ENCODE measurements at places on chromosomes 4 and X.
A peak's percentile ranks its signal among the peaks of the same experiment; 100 is the strongest.

DNA sequence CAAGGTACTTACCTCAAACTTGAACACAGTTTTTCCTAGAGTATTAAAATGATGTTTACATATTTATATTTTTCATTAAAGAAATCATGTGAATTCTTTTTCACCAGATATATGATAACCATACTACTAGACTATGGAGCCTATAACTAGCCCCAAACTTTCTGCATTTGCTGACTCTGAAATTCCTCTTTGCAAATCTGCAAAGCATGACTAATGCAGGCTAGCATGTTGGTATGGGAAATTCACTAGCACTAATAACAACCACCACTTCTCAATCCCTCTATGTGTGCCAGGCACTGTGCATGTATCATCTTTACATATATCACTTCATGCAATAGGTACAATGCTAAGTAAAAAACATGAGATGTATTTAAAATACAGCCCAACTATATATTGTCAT lies 51.1 kb downstream of the SLC10A7 start:
- DNase-seq = no peak

- DNase-seq = peak; percentile 34
These were observed 16.9 kb downstream of the CD99 start for GRCh38 chrX:2708021-2708420.

- peak; percentile 90 for DNase-seq
These were observed 671 bp upstream of the EIF4E start for GRCh38 chr4:98929341-98930267.

- no peak for DNase-seq
These were observed 54.6 kb downstream of the AMOT start for GRCh38 chrX:112786076-112786475.

DNA sequence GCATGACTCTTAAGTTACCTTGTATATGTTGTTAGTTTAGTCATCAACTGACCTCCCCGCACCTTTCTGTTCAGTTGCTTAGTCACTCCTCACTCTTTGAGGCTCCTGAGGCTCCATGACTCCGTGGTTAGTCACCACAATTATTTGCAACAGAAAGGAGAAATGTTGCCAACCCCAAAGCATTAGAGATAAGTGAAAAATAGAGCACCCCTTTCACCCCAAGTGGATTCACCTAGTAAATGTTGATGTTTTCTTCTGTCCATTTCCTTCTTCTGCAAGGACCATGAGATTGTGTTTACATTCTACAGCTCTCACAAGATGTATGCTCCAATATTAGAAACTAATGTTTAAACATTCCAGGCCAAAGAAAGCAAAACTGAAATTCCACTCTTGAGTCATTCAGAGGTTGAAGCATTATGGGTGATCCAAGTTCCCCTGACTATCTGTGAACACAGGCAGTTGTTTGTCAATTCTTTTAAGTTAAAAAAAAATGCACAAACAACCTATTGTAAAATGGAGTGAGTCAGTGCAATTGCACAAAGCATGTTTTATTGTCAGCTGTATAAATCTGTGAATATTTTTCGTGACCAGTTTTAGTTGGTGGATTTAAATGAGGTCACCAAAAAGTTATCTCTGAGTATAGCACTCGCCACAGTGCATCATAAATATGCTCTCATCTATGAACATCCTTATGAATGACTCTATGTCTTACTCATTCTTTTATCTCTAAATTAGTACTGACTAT lies 552.4 kb upstream of the MAGEB2 start:
- DNase-seq = no peak

- no peak for DNase-seq
These were observed 24.4 kb upstream of the MAP7D3 start for GRCh38 chrX:136275553-136275952.

GRCh38 chr4:143417679-143418403 lies 81.2 kb downstream of the GAB1 start:
- no peak for DNase-seq

GRCh38 chr4:154807042-154807630 lies 26.1 kb downstream of the RBM46 start:
- DNase-seq = no peak

- DNase-seq = no peak
These were observed 549 bp upstream of the XG start for GRCh38 chrX:2751291-2751690.

- no peak for DNase-seq
These were observed 20.4 kb downstream of the TENM3 start for GRCh38 chr4:182263562-182263961.

DNA sequence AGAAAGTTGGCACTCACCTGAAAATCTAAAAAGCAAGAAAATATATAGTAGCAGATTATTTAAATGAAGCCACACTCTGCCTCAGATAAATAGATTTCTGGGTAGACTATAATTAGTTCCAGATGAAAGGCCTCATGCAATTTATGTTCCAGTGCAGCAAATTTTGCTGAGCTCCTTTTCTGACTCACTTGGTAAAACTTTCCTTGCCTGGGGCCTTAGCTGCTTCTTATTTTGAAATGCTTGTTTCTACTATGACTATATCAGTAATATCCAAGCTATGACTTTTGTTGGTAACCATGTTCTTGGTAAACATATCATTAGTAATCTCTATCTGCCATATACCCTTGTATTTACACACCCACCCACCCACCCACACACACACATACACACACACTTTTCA lies 961.8 kb downstream of the SH3BGRL start:
- no peak for DNase-seq

DNA sequence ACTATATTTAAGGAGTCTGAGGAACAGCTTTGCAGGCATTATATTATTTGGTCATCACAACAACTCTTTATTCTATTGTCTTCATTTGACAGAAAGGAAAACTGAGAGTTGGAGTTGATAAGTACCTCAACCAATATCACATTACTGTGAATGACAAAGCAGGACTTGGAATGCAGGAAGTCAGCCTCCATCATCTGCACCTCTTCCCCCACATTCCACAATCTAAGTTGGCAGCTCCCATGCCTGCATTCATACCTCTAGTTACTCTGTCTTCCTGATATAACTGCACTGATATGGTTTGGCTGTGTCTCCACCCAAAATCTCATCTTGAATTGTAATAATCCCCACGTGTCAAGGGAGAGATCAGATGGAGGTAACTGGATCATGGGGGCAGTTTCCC lies 356.7 kb downstream of the GALNTL6 start:
- no peak for DNase-seq

GRCh38 chr4:146243141-146243882 lies 29.0 kb downstream of the REELD1 start:
- peak; percentile 84 for DNase-seq

DNA sequence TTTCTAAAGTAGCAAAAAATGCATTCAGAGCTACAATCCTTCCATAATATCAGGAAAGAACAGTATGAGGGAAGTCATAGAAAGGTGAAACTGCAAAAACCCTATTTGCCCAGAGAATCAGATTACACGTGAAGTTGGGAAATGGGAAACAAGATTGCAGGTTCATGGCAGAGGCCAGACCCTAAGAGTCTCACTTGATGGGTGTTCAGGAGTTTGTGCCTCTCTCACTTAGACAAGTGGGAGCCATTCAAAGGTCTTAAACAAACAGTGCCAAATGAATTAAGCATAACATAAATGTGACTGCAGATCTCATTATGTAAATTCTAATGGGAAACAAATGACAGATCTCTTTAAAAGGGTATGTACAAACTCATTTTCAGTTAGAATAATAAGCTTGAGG lies 91.6 kb downstream of the ARAP2 start:
- DNase-seq = no peak

- DNase-seq = no peak
These were observed 236.1 kb upstream of the LDB2 start for GRCh38 chr4:17134565-17134964.

DNA sequence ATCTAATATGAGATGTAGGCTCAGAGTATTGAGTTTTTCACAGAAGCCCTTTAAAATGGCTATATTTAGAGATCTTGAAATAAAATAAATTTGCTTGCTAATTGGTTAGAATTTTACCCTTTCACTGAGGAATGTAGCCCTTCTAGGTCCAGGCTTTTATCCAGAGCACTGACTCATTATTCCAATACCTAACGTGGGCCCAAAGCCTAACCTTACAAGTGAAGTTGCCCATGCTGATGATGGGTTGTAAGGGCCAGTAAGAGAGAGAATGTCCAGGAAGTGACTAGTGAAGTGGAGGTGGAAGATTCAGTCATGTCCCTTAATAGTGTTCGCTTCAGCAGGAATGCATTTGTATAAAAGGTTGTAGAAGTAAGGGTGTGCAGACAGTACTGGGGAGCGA lies 155.9 kb downstream of the STIM2 start:
- no peak for DNase-seq

- no peak for DNase-seq
These were observed 56.1 kb downstream of the PCGF3 start for GRCh38 chr4:761739-762138.

- no peak for DNase-seq
These were observed 20.6 kb downstream of the CCDC149 start for GRCh38 chr4:24892278-24892677.

DNA sequence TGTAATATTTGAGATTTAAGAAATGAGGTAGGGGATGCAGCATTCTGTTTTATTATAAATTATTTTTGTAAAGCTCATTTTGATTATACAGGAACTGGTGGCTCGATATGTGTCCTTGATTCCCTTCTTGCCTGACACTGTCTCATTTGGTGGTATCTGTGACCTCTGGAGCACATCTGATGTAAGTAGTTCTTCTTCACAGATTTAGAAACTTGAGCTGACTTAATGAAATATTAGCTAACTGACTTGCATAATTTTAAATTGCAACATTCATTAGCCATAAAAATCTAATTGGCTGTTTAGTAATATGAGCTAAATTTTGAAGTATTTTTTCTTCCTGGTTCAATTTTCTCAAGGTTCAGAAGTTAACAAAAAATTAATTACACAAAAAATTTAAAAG lies 69.1 kb downstream of the FBXL5 start:
- DNase-seq = no peak

GRCh38 chr4:165874791-165875371 lies 1.8 kb downstream of the TLL1 start:
- peak; percentile 70 for DNase-seq

- DNase-seq = peak; percentile 82
These were observed 1.3 kb downstream of the PARM1 start for GRCh38 chr4:74934016-74934831.

GRCh38 chr4:96524311-96524875 lies 684.5 kb downstream of the PDHA2 start:
- peak; percentile 42 for DNase-seq

DNA sequence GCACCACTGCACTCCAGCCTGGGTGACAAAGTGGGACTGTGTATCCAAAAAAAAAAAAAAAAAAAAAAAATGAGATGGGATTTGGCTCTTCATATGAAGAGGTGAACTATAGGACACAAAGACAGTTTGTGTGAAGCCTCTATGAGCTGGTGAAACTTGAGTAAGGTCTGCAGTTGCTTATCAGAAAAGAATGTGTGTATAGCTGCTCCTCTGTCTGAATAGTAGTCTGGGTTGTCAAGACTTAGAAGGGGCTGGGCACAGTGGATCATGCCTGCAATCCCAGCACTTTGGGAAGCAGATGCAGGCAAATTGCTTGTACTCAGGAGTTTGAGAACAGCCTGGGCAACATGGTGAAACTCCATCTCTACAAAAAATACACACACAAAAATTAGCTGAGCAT lies 82.8 kb downstream of the ARSF start:
- DNase-seq = no peak

- no peak for DNase-seq
These were observed 296.3 kb upstream of the KLF3 start for GRCh38 chr4:38367642-38368174.

DNA sequence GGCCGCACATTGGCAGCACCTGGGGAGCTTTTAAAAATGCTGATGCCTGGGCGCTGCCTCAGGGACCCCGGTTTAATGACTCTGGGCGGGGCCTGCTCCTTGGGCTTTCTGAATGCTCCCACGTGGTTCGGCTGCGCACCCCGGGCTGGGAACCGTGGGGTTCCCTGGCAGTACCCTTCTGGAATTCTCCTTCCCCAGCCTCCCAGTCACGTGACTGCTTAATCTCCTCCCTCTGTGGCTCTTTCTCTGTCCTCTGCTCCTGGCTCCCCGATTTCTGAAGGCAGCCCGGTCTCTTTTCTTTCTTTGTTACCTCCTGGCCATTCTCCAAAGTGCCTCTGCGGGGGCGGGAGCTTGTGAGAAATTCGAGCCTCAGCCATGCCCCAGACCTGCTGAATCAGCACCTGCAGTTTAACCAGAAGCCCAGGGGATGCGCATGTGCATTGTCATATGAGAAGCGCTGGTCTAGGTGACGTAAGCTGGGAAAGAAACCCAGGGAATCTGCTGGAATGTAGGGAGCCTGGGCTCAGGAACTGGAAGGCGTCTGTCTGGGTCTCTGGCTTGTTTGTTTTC lies 16.6 kb downstream of the CLCN4 start:
- DNase-seq = no peak

- no peak for DNase-seq
These were observed 260.1 kb downstream of the EVC2 start for GRCh38 chr4:5448221-5448620.

DNA sequence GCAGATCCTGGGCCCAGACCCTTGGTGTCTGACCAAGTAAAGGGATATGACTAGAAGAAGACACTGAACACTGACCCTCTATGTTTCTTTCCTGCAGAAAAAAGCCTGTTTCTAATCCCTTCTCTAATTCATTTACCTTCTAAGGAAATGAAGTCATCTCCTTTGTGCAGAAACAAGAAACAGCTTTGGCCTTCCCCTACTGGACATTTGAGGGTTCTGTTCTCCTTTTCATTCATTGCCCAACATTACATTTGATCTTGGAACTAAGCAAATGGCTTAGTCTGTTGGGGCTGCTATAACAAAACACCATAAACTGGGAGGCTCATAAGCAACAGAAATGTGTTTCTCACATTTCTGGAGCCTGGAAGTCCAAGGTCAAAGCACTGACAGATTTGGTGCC lies 20.0 kb downstream of the HCCS start:
- DNase-seq = no peak

DNA sequence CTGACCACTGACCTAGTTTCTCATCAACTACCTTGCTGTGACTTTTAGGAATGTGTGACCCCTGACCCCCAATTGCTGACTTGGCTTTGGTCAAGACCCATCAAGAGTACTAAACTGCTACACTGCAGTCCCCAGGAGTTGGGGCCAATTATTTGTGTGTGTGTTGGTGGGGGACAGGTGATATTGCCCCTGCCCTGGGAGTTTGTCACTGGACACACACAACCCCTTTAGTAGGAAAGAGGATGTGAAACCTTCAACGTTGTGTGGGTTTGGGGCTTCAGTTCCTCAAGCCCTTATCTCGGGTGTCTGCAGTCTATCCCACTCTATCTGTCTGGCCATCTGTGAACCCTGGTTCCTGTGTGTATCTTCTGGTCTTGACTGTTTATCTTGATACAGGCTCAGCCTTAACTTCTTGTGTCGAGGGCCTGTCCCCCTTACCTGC lies 6.5 kb downstream of the SASH3 start:
- no peak for DNase-seq

Measured in spleen (tissue), 13 donors.